Activated CD4-positive, alpha-beta memory T cell treated with anti-CD3 and anti-CD28 coated beads, Interleukin-2, amount 10 ng/mL, durations not matched to agents 7 days and 5 days (primary cell): ENCODE measurements at places on chromosomes 6 and 20. TPM values are rescaled to one million over a fixed set of nuclear protein-coding genes. Genes with fewer than 3 reads are reported as not detected.

LINC00237 gene
- total RNA-seq = not detected

NPBWR2 gene
- not detected for total RNA-seq

ARMC2 gene
- 12.2 TPM for total RNA-seq

GRCh38 chr20:6974838-6975237, 207.4 kb downstream of the BMP2 start:
- H3K36me3 ChIP-seq = no peaks in the 10 kb centered on the region
- H3K27ac ChIP-seq = no peak overlapping the region
- no peak overlapping the region for H3K4me3 ChIP-seq
- no peak for DNase-seq

- DNase-seq = no peak
- no peak overlapping the region for H3K27ac ChIP-seq
- H3K4me3 ChIP-seq = no peak overlapping the region
- no peaks in the 10 kb centered on the region for H3K4me1 ChIP-seq
- peaks cover 11% of the 10 kb centered on the region for H3K27me3 ChIP-seq
Observed at GRCh38 chr6:107607116-107607515, 117.2 kb downstream of the SOBP start.

GRCh38 chr6:106411056-106411455, 50.5 kb downstream of the CRYBG1 start:
- H3K4me1 ChIP-seq = no peaks in the 10 kb centered on the region
- no peak overlapping the region for H3K27ac ChIP-seq
- no peak for DNase-seq
- H3K36me3 ChIP-seq = no peaks in the 10 kb centered on the region
- peaks cover 48% of the 10 kb centered on the region for H3K27me3 ChIP-seq

GRCh38 chr6:43974643-43975230, 152.5 kb downstream of the MRPL14 start:
- no peak for DNase-seq
- no peaks in the 10 kb centered on the region for H3K4me1 ChIP-seq
- no peak overlapping the region for H3K27ac ChIP-seq
- H3K36me3 ChIP-seq = no peaks in the 10 kb centered on the region

GRCh38 chr6:88914180-88914579, 49.2 kb downstream of the RNGTT start:
- H3K27ac ChIP-seq = no peak overlapping the region
- H3K27me3 ChIP-seq = no peaks in the 10 kb centered on the region
- H3K4me3 ChIP-seq = no peak overlapping the region
